ENCODE measurements at places on chromosomes 3 and 15.

DNA sequence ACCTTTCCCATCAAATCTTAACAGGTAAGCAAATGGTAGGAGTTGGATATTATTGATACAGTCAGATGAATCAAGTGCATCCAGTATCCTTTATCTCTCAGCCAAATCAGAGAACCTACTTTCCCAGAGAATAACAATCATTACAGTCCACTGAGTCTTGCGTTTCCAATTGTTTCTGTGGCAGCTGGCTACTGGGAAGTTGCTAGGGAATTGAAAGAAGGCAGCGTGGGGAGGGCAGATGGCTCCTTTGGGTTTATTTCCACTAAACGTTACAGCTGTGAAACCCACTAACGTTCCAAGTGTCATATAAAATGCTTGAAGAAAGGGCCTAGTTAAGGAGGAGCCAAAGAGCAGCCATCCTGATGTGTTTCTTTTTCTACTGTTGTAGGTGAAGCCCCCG, 78.4 kb downstream of the WDR72 start:
- DNase-seq: no peak

DNA sequence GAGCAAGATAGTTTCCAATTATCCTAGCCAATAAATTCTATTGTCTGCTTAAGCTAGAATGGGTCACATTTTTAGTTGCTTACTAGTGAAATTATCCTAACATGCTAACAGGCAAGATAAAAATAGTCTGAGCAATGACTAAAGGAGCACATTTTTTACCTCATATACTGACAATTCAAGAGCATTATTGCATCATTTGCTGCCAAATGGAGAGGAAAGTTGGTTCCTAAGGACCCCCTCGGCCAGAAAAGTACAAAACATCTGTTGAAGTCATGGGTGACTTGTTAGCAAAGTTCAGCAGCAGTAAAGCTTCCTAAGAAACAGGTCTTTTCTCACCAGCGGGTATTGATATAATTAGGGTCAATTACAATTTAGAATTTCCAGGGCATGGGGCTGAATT, 1001.0 kb downstream of the FHIT start:
- no peak for DNase-seq

- no peak for DNase-seq
Measured at GRCh38 chr3:102532901-102533300, 98.1 kb downstream of the ZPLD1 start.

- DNase-seq: no peak
Measured at GRCh38 chr15:61519296-61519695, 290.2 kb upstream of the RORA start.

DNA sequence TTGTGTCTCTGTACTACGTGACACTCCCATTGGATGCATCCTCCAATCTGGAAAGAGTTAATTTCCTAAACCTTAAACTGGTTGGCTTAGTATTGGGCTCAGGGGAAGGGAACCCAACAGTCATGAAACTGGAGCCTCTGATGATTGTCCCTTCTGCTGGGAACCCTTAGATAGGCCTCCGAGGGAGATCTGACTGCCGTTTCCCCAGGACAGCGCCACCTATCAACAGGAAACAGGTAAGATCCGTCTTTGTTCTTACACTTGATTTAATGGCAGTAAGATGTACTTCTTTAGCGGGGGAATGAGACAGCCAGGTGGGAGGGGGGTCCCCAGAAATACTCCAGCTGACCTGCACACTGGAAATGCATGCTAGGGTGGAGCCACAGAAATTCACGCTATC, 1749.6 kb downstream of the SI start:
- DNase-seq: no peak

GRCh38 chr3:42723219-42723618, 20.6 kb upstream of the HHATL start:
- DNase-seq: no peak

Measured in NCI-H1417 (cell line).